Calu3 (cell line): ENCODE measurements at places on chromosomes 13 and 19. TPM values are rescaled to one million over a fixed set of nuclear protein-coding genes. Genes with fewer than 3 reads are reported as not detected.

- DNase-seq, result no peak
These were observed 764.1 kb upstream of the SLITRK6 start for GRCh38 chr13:86563308-86563707.

DNA sequence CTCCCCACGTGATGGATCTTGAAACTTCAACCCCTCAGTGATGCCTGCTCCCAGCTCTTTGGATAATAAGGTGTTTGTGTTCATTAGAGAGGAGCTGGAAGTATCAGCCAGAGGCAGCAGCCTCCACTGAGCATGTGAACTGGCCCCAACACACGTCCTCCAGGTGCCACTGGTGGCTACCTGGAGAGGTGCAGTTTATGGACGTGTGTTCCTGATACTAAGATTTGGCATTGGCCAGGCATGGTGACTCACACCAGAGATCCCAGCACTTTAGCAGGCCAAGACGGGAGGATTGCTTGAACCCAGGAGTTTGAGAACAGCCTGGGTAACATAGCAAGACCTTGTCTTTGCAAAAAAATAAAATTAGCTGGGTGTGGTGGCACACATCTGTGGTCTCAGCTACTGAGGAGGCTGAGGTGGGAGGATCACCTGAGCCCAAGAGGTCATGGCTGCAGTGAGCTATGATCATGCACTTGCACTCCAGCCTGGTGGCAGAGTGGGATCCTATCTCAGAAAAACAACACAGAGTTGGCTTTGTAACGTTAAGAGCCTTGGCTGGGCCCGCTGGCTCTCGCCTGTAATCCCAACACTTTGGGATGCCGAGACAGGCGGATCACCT lies 34.4 kb downstream of the SLC25A42 start:
- no peak for DNase-seq

The SYNGR4 gene
- not detected in 2 replicates for total RNA-seq

GRCh38 chr13:82848766-82849165 lies 1033.5 kb downstream of the SLITRK1 start:
- no peak for DNase-seq
